ENCODE measurements at places on chromosomes 2 and 18.

GRCh38 chr18:68215931-68216330 lies 499.0 kb downstream of the TMX3 start:
- DNase-seq, result no peak

DNA sequence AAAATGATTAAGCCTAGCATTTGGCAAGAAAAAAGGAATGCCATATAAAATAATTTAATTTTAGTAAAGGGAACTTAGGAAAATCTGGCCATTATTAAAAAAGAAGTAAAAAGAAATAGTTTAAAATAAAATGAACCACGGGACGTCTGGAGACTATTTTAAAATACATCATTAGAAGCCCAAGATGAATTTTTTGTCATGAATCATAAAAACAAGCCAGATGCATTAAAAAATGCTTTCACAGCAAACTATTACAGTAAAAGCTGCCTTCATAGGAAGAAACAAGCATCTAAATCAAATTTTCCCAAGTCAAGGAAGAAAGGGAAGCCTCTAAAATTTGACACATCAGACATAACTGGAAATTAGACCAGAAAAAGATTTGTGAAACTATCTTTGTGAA lies 33.0 kb downstream of the COL5A2 start:
- DNase-seq, result no peak

DNA sequence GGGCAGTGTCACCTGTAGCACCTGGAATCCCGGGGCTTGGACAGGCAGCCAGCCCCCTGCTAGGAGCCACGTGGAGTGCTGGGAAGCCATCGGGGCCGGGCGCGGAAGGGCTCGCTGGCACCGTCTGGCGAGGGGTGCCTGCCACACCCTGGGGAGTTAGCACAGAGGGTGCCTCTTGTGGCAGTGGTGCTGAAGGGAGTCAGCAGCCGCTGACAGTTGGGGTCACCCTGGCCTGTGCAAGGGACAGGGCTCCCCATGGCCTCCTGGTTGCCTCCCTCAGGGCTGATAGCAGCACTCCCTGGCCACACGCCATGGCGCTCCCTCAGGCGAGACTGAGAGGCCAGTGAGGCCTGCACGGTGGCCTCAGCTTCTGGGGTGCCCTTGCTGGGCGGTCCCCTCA lies 13.9 kb upstream of the D2HGDH start:
- no peak for DNase-seq

DNA sequence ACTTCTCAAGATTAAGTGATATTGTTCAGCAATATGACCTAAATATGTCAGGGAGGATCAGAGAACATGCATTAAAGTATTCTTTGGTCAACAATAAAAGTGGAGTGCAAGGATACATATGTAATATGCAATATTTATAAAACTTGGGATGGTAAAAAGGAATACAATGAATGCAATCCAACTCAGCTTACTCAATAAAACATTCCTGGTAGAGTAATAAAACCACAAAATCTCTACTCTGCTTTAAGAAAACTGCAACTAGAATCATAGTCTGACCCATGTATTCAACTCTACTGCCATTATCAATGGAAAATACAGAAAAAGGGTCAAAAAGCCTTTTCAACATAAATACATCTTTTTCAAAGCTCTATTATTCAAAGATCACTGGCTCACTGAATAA lies 11.6 kb downstream of the IRS1 start:
- no peak for DNase-seq

DNA sequence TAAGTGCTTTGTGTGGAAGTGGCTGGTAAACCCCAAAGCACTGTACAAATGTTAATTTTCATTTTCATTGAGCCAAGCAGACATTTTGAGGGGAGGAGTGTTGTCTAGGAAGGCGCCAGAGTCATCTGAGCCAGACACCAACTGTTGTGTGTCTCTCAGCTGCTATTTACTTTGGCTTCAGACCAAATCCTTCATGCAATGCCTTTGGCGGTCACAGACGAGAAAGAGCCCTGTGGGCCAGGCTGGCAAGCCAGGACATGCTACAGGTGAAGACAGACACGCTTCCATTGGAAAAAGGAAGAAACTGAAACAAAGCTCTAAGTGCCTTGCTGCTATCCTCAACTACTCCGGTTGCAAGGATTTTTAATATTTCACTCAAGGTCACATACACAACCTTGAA lies 115.4 kb upstream of the CDC42EP3 start:
- DNase-seq, result no peak

DNA sequence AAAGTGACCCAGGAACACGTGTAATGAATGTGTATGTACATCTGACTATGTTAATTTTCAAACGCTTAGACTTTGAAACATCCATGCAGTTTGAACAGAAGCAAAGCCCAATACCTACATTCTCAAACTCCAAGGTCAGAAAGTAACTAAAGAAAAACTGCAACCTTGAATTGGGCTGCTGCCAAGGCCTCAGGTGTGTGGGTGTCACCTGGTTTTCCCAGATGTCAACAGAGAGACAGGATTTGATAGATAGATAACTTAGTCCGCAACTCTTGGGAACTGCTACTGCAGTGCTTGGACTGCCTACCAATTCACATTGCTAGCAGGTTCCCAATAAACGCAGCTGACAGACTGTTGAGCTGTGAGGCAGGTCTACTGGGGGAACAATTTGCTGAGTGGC lies 78.7 kb upstream of the PAPOLG start:
- no peak for DNase-seq

DNA sequence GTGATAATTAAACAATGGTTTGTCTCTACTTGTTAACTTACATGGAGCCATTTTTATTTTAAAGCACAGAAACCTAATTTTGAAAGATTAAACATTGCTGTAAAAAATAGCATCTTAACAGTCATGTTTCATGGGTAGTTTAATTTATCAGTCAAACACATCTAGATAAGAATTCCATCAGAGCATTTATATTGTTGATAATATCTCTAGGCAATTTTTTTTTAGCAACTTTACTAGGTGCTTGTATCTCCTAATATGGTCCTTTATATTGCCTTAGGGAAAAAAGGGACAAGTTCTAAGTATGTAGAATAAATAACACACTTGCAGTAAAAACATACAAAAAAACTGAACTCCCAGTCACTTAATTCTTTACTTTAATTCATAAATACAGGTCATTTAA lies 863 bp downstream of the CSRNP3 start:
- DNase-seq, result no peak

- DNase-seq, result no peak
These were observed 842.0 kb upstream of the CDH2 start for GRCh38 chr18:29018976-29019375.
